Activated CD4-positive, alpha-beta T cell treated with anti-CD3 and anti-CD28 coated beads for 36 hours (primary cell): ENCODE measurements at places on chromosomes 1 and 21. TPM values are rescaled to one million over a fixed set of nuclear protein-coding genes. Genes with fewer than 3 reads are reported as not detected.

PPIAL4G gene
- 0.05 TPM for total RNA-seq

PRAMEF13 gene
- total RNA-seq, result not detected

HSPA6 gene
- total RNA-seq, result 0.11 TPM

RGS5 gene
- total RNA-seq, result 4.4 TPM

RNF186 gene
- total RNA-seq, result not detected

CBS gene
- total RNA-seq, result 88.3 TPM

KCNE2 gene
- not detected for total RNA-seq

RIPPLY3 gene
- total RNA-seq, result not detected

NEGR1 gene
- not detected for total RNA-seq

RGS8 gene
- not detected for total RNA-seq

PLEKHM2 gene
- 50.1 TPM for total RNA-seq

MAB21L3 gene
- total RNA-seq, result not detected

AMY1A gene
- total RNA-seq, result not detected

VTCN1 gene
- not detected for total RNA-seq

MAP3K21 gene
- 3.1 TPM for total RNA-seq

ANGPTL3 gene
- not detected for total RNA-seq

QSOX1 gene
- 31.6 TPM for total RNA-seq

CHODL gene
- 0.07 TPM for total RNA-seq

OR10J1 gene
- total RNA-seq, result not detected

OR6K3 gene
- not detected for total RNA-seq

OR2T33 gene
- not detected for total RNA-seq

CMPK1 gene
- total RNA-seq, result 134 TPM

WNT3A gene
- not detected for total RNA-seq

PDE4B gene
- 24.2 TPM for total RNA-seq

CD1B gene
- not detected for total RNA-seq

NBPF9 gene
- 21.6 TPM for total RNA-seq

DTL gene
- 114 TPM for total RNA-seq

ABCB10 gene
- 18.4 TPM for total RNA-seq

POGK gene
- total RNA-seq, result 36.2 TPM

SLC45A3 gene
- 0.32 TPM for total RNA-seq

OMA1 gene
- 8.8 TPM for total RNA-seq

FCGR2B gene
- total RNA-seq, result not detected

AQP10 gene
- total RNA-seq, result not detected

CRABP2 gene
- total RNA-seq, result 0.98 TPM

NMNAT2 gene
- total RNA-seq, result not detected

KLF17 gene
- total RNA-seq, result not detected

GFI1 gene
- 47.7 TPM for total RNA-seq

SMIM11 gene
- total RNA-seq, result 2.1 TPM

PARS2 gene
- 6.3 TPM for total RNA-seq

TFAP2E gene
- total RNA-seq, result 0.58 TPM

LENEP gene
- 0.80 TPM for total RNA-seq

GPR37L1 gene
- not detected for total RNA-seq

FAM151A gene
- total RNA-seq, result not detected

NUAK2 gene
- total RNA-seq, result 2.3 TPM

LYPD8 gene
- total RNA-seq, result not detected

NBL1 gene
- total RNA-seq, result 10.5 TPM

PKN2 gene
- 16.4 TPM for total RNA-seq

ERG gene
- 0.07 TPM for total RNA-seq

SLC9C2 gene
- total RNA-seq, result not detected
